ENCODE measurements at places on chromosomes 2 and 18. TPM values are rescaled to one million over a fixed set of nuclear protein-coding genes. Genes with fewer than 3 reads are reported as not detected.

PCARE gene
- not detected for total RNA-seq

SERPINB3 gene
- total RNA-seq = not detected

KCNJ3 gene
- total RNA-seq = not detected

CYP20A1 gene
- total RNA-seq = 23.1 TPM

MTA3 gene
- 29.4 TPM for total RNA-seq

C1QL2 gene
- not detected for total RNA-seq

MYL1 gene
- total RNA-seq = not detected

PRADC1 gene
- total RNA-seq = 18.6 TPM

SERPINB2 gene
- not detected for total RNA-seq

C2orf66 gene
- 0.42 TPM for total RNA-seq

SLC30A3 gene
- total RNA-seq = 2.1 TPM

NDC80 gene
- 42.6 TPM for total RNA-seq

REG1B gene
- total RNA-seq = not detected

GALNT5 gene
- not detected for total RNA-seq

VSNL1 gene
- total RNA-seq = not detected

TEKT4 gene
- 0.27 TPM for total RNA-seq

TIA1 gene
- 96.8 TPM for total RNA-seq

GAREM1 gene
- not detected for total RNA-seq

DSG1 gene
- not detected for total RNA-seq

UGT1A10 gene
- not detected for total RNA-seq

SIX3 gene
- not detected for total RNA-seq

AOX1 gene
- not detected for total RNA-seq

MC5R gene
- not detected for total RNA-seq

RPRM gene
- total RNA-seq = 0.20 TPM

KYNU gene
- not detected for total RNA-seq

MREG gene
- 9.2 TPM for total RNA-seq

REEP1 gene
- total RNA-seq = 0.26 TPM

ALMS1 gene
- total RNA-seq = 19.4 TPM

RPL31 gene
- total RNA-seq = 1,048 TPM

ERICH2 gene
- total RNA-seq = not detected

RFTN2 gene
- not detected for total RNA-seq

GCFC2 gene
- total RNA-seq = 37.5 TPM

EPC2 gene
- 36.2 TPM for total RNA-seq

ANKRD62 gene
- total RNA-seq = not detected

GALNT14 gene
- 0.27 TPM for total RNA-seq
